ENCODE measurements at places on chromosomes 7 and 10. TPM values are rescaled to one million over a fixed set of nuclear protein-coding genes. Genes with fewer than 3 reads are reported as not detected.

Gene OR2A12
- not detected for total RNA-seq

Gene NPSR1
- total RNA-seq: not detected

Gene CC2D2B
- total RNA-seq: not detected

Gene FGL2
- 0.25 TPM for total RNA-seq

Gene EBLN1
- not detected for total RNA-seq

Gene SLC13A1
- total RNA-seq: not detected

Gene NFKB2
- 42.8 TPM for total RNA-seq

Gene CNNM1
- not detected for total RNA-seq

Gene EPHA1
- 0.07 TPM for total RNA-seq
